H54 (cell line): ENCODE measurements at places on chromosomes 6 and 20.

DNA sequence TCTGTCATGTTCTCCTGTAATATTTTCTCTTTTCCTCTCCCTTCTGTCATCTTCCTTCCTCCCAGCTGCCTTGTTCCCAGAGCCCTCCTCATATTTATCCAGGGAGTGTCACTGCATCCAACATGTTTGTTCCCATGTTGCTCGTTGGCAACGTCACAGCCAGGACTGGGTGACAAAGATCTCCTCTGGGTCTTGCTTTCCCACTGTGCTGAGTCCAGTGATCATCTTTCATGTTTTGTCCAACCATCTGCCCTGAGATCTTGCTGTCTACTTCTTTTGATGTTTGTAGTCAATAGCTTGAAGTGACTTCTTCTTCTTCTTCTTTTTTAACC is 26.6 kb downstream of the FARS2 start:
- no peak for DNase-seq

- no peak for DNase-seq
These were observed 874.7 kb downstream of the TFAP2A start for GRCh38 chr6:9540126-9540525.

- no peak for DNase-seq
These were observed 15.7 kb downstream of the ADISSP start for GRCh38 chr20:3751675-3752385.

DNA sequence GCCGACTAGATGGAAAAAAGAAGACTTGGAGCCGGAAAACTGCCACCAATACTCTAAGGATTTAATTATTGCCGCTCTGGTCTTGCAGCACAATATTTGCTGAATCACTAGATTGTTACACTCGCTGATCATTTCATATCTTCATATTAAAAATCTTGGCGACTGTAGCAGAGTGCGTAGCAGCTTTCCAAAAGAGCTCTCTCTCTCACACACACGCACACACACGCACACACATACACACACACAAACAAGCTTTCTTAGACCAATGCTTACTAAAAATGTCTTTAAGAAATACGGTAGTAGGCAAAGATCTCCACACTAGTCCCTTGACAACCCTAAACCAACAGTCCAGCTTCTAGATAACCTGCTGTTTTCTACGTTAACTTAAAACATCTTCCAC is 7.7 kb downstream of the GRIK2 start:
- no peak for DNase-seq

DNA sequence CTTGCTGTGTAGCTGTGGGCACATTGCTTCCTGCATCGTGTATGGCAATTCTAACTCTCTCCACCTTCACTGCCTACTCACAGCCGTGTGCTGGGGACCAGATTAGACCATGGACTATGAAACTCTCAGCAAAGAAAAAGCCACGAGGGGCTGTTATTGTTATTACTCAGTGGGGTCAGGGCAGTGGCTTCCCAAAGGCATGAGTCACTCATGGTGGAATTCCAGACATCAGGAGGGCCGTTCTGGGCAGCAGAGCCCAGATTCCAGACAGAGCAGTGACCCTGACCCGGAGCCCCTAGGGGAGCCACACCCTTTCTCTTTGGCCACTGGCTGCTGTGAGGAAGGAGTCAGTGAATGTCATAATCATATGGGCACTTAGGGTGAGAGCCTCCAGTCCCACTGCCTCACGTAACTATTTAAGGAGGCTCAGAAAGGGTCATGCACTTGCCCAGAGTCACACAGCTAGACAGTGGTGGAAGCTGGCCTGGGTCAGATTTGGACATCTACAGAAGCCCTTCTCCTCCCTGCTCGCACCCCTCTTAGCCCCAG is 22.2 kb upstream of the CCN5 start:
- peak; percentile 82 for DNase-seq

DNA sequence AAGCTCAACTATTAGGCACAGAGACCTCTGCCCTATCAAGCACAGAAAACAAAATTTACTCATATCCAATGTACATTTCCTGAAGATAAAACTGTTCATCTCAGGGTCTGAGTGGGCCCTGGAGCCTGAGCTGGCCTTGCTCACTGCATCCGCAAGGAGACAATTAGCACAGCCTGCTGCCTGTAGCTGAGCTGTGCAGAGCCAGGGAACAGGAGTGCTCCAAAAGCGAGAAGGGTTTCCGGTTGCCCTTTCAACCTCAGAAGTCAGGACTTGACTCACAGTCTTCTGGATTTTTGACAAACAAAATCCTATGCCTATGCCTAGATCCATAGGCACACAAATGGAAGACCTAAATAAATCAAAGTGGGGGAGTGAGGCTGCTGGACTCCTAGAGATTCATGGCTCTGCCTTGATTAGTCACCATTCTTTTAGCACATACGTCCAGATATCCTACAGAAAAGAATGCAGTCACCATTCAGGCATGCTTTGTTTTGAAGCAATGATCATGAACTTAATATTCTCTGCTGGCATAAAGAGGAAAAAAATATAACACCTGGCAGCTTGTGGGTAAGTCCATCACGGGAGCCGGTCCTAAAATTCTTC is 73.5 kb downstream of the BFSP1 start:
- no peak for DNase-seq

DNA sequence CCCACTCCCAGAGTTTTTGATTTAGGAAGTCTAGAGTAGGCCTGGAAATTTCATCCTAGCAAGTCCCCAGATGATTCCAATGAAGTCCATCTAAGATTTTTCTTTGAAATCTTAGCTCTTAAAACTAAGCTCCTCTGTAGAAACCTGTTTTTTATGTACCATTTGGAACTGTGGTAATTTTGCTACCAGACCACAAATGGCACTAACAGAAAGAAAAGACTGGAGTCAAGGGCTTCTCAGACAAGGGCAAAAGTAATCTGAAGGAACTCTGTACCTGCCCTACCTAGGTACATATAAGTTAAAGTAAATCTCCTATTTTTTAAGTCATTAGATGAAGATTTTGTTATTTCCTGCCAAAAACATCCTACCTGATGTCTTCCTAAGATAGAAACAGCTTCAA is 155.0 kb upstream of the HTR1E start:
- DNase-seq = no peak

DNA sequence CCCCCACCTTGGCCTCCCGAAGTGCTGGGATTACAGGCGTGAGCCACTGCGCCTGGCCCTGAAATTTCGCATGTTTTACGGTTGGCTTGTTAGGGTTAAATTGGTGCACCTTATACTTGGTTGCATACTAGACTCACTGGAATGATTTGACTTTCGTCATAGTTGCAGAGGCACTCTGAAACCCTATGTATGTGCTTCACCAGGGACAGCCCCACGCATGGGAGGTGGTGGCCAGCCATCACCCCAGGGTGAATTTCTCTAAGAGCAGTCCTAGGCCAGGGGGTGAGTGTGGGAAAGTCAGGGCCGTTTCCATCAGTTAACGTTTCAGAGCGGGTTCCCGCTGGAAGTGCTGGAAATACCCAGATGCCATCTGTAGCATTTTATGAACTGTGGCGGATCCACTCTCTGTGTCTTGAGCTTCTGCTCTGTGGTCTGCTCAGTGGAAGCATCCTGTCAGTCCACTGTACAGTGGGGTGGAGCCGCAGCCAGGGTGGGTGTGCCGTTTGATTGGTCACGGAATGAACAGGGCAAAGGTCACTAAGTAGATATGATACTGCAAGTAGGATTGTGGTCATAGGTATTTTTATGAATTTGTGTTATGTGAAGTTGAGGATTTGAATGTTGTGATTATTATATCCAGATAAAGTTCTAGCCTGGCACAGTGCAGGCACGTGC is 13.2 kb downstream of the DNAJC5 start:
- DNase-seq = no peak

DNA sequence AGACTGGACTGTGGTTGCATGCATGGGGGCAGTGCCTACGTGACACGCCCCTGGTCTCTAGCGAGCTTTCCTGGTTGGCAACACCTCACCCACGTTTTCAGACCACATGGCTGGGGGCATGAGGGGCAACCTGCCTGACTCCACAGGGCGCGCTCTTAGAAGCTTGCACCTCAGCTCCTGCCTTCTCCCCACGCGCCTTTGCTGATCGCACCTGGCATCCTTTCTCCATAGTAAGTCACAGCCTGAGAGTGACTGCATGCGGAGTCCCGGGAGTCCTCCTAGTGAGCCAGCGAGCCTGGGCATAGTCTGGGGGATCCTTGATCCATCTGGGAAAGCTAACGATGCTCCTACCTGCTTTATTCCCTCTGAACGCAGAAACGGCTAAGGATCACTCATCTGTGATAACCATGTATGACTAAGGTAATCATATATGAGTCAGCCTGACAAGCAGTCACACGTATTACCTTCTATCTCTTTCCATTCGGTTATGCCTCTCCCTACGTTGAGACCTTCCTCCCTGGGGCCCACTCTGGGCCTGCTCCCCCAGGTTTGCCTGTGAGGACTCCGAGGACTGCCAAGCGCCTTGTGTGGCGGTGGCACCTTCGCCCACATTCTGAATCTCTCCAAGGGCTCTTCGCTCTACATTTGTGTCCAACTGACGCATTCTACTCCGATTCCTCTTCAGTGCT is 4.5 kb downstream of the TCFL5 start:
- no peak for DNase-seq

- no peak for DNase-seq
These were observed 58.5 kb upstream of the CEP85L start for GRCh38 chr6:118709859-118710350.

- DNase-seq = no peak
These were observed 433.7 kb upstream of the CHD6 start for GRCh38 chr20:42051921-42052320.

- DNase-seq = no peak
These were observed 134.0 kb downstream of the SCML4 start for GRCh38 chr6:107689951-107690642.

- DNase-seq = peak; percentile 51
These were observed 6.9 kb upstream of the OSER1 start for GRCh38 chr20:44217342-44218092.

- DNase-seq = no peak
These were observed 60.6 kb downstream of the SSR1 start for GRCh38 chr6:7252390-7252789.

DNA sequence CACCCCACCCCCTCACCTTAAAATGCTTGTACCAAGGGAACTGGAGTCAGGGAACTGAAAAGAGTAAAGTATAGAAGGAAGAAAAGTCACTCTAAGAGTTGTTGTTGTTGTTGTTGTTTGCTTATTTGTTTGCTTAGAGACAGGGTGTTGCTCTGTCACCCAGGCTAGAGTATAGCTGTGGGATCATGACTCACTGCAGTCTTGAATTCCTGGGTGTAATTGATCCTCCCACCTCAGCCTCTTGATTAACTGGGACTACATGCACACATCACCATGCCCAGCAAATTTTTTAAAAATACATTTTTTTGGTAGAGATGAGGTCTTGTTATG is 681.6 kb upstream of the GJE1 start:
- no peak for DNase-seq

- DNase-seq = no peak
These were observed 3.6 kb downstream of the PPP1R14C start for GRCh38 chr6:150146436-150146835.

DNA sequence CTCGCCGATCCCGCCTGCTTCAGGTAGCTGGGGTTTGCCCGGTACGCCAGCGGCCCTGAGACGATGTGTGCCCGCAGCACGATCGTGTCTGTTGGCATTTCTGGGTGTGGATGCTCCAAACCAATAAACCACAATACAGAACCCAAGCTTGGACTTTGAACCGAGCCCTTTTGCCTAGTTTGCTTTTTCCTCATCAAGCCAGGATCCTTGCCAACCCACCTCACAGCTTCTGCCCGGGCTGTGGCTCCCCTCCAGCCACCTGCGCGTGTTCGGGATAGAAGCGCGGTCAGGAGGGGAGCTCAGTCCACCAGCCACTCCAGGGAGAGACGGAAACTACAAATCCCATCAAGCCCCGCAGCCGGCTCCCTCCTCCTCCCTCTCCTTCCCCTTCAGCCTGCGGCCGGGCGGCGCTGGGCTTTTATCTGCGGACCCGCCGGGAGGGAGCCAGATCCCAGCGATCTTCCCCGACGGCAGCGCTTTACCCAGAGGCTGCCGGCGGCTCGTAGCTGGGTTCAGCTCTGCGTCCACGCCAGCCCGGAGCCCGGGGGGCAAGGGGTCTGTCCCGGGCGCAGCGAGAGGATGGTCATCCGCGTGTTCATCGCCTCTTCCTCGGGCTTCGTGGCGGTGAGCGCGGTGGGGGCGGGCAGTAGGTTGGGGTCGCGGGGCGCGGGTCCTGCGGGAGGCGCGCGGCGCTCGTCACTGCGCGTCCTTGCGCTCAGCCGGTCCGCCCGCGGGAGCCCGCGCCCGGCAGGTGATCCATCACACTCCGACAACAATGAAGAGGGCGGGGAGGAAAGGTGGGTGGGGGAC is at the start of gene SH3BGRL2:
TSS of gene SH3BGRL2 (plus strand) at position 447 of the 810 bp plus-strand sequence. CDS start at position 580, 133 bp downstream.
- DNase-seq = peak; percentile 65

GRCh38 chr6:33716890-33717632 is 5.6 kb upstream of the UQCC2 start:
- no peak for DNase-seq

DNA sequence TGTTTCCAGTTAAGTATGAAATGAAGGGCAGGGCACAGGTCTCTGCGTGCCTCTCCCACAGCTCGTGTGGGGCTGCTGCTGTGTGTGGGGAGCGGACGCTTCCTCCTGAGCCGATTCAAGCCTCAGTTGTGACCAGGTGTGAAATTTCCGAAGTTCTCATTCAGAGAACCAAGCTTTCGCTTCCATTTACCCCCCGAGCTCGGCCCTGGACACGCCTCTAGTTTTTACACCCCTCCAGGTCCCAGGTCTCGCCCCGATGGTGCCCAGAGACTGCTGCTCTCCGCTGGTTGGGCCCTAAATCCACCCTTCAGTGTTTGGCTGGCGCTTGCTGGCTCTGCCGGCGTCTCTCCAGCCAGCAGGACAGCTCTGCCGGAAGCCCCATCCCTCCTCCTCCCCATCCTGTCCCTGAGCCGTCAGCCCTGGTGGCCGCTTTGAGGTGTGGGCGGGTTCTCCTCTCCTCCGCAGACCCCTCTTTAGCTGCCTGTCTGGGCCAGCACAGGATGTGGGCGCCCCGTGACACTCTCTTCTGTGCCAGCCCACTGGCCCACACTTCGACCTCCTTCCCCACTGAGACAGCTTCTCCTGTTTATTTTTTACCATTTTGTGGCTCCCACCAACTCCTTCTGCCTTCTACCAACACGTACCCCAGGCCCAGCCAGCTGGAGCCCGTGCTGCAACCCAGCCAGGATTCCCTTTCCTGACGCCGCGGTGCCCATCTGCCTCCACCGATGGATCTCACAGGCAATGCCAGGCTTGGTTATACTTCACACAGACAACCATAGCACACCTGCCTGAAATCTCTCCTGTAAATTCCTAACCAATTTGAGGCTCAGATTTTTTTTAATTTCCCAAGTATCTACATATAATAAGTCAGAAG is 142.8 kb downstream of the DLL1 start:
- no peak for DNase-seq

GRCh38 chr20:11063444-11063843 is 389.6 kb upstream of the JAG1 start:
- no peak for DNase-seq

- DNase-seq = peak; percentile 37
These were observed 18.9 kb downstream of the PCNA start for GRCh38 chr20:5100684-5101347.

DNA sequence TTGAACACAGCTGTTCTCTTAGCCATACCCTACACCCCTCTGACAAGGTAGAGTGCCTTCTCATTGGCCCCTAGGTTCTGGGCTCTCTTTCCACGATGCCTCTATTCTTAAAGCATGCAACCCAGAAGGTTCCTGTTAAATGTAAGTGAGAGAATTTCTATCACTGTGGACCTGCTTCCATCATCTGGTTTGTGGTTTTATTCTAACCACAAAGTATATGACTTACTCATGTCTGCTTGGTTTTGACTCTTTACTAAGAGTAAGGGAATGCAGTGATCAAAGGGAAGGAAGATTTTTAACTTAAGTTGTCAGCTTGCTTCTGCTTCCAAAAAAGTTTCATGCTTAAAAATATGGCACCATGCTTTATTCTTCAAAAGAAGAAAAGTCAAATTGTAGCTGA is 80.2 kb downstream of the ANKEF1 start:
- DNase-seq = peak; percentile 4
